AG09319 (cell line): ENCODE measurements at places on chromosomes 7 and 10.

DNA sequence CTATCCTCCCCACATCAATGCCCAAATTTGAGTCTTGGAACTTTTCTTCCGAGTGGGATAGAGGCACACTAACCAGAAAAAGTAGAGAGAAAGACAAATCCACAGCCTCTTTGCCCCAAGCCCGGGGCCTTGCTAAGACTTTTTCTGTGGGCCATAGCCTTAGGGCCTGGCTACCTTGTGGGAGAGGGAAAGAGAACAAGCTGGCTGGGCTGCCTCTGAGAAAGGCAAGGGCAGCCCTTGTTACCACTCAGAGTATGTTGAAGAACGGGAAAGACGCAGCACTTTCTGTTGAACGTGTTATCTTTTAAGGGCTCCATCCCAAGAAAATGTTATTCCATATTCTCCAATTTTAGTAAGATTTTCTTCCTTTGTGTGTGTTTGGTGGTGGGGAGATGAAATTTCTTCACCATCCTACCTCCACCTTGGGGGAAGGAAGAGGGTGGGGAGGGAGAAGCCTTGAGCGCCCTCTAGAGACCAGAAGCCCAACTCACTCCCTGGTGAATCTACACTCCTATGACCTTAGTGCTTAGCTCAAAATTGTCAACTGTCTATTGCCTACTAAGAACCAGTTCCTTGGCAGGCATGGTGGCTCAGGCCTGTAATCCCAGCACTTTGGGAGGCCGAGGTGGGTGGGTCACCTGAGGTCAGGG, 3.9 kb upstream of the NRF1 start:
- no peak for DNase-seq

DNA sequence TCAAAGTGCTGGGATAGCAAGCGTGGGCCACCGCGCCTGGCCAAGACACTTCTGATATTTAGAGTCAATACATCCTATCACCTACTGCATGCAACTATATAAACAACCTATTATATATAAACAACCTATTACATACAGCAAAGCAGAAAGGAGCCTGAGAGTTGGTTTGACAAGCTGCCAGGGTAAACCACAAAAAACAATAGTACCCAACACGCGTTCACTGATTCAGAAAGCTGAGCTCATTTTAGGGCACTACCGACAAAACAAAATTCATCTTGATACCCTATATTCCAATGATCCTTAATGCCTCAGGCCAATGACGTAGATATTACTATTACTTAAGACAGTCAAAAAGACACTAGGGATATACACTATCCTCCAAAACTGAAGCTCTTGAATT, 16.2 kb downstream of the MALSU1 start:
- DNase-seq: no peak

DNA sequence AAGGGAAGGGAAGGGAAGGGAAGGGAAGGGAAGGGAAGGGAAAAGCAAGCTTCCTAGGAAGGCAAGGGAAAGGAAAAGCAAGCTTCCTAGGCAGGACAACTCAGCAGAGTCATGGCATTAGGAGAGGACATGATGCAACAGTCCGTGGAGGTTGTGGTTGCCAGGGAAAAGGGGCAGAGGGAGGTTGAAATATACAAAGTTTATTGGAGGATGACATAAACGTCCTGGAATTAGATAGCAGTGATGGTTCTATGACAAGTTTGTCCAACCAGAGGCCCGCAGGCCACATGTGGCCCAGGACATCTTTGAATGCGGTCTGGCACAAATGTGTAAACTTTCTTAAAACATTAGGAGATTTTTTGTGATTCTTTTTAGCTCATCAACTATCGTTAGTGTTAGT, 59.8 kb upstream of the OPN4 start:
- no peak for DNase-seq

DNA sequence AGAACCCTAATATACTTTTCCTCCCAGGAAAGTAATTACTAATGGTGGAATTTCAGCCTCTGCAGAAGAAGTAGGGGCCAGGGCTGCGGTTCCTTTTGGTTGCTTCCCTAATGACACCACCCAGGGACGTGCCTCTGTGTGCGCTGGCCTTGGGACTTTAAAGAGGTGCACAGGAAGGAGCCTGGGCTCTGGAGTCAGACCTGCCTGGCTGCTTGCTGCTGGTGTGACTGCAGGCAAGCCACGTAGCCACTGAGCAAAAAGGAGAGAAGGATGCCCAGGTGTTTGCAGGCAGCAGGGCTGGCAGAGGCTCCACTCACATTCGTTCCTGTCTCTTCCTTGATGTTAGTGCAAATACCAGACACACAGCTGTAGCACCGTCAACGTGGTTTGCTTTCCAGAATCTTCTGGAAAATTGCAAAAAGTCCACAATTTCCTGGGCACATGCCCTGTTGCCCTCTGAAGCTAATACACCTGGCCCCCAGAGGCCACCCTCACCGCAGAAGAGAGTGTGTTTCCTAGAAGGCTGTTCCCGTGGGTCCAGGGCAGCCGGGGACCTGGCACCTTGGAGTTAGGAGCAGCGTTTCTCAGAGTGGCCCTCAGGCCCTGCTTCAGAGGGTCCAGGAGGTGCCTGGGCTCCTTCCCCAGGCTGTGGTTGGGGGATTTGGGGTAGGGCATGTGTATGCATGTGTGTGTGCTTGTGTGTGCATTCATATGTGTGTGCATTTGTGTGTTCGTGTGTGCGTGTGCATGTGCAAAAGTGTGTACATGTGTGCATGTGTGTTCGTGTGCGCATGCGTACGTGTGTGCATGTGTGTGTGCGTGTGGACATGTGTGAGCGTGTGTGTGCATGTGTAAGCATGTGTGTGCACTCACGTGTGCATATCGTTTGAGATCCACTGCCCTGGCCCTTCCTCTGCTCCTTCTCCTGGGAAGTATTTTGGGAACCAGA, 12.8 kb upstream of the PRKAG2 start:
- no peak for DNase-seq

DNA sequence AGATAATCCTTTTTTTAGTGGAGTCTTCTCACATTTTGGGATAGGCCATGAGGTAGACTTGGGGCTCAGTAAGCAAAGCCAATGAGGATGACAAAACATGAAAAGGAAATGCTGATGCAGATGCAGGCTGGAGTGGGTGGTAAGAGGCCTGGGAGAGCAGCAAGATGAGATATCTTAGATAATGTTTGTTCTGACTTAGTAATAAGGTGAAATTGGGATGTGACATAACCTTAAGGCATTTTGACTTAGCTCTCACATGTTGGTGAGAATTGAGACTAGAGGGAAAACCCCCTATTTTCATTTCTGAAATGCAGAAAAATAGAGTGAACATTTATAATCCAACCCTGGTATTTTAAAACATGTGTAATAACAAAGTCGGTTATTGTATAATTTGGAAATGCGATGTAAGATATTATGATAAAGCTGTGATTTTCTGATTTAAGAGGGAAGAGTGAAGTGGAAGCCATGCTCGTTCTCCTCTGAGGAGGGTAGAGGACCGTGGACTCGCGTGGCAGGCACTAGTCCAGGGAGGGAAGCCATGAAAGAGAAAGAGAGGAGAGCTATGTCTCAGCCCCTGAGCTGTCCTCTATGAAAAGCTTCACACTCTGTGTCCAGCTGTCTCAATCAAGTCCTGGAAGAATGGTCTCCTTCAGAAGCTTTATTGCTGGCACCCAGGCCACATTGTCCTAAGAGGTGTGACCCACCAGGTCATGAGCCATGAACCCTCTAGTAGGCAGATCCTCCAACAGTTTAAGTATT, 57.3 kb downstream of the ST7 start:
- no peak for DNase-seq

DNA sequence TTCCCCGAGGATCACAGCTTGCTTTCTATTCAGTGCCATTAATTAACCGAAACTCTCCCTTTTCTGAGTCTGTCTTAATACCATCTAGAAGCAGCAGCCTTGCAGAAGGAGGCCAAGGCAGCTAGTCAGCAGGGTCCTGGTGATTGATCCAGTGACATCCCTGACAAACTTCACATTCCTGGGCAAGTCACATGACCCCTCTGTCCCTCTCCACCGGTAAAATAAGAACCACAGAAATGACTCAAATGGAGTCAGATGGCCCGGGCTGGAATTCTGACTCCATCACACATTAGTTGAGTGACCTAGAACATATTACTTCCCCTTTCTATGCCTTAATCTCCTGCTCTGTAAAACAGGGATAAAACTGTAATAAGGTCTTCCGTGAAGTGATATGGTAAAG, 17.2 kb upstream of the ACSL5 start:
- DNase-seq: no peak

GRCh38 chr7:47278043-47278442, 303.9 kb downstream of the TNS3 start:
- DNase-seq: no peak

- no peak for DNase-seq
These were observed 48.0 kb downstream of the HSPA12A start for GRCh38 chr10:116694243-116694926.

GRCh38 chr7:27184337-27185012, 557 bp downstream of the HOXA11 start:
- no peak for DNase-seq

DNA sequence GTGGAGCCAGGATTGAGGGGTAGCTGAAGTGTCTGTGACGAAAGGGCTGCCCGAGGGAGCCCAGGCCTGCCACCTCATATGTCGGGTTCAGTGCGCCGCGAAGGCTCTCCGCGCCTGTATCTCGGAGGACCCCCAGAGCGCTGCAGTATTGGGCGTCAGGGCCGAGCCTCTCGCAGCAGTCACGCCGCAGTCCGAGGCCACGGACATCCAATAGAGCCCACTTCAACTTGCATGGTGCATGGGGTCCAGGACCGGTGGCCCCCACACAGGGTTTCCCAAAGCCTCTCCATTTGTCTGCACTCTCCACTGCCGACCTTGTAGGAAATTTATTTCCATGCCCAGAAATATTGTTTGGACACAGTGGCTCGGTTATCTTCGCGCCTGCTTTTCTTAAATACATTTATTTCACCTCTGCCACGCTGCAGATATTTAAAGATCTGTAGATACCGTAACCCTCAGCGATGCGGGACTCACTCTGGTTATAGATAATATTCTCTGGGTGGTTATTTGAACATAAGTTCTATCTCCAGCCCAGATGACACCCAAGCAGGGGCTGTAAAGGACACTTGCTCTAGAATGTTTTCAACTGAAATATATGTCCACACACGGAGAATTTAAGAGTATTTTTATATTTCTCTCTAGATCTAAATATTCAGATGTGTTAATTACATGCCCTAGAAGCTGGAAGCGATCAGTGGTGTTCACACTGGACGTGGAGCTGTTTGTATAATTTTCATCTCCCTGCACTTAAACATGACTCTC, 5.1 kb upstream of the ZNF503 start:
- DNase-seq: no peak

- no peak for DNase-seq
These were observed 779 bp downstream of the C1QL3 start for GRCh38 chr10:16520900-16521299.

- DNase-seq: no peak
These were observed 53.0 kb upstream of the MAGI2 start for GRCh38 chr7:79506481-79506880.

- DNase-seq: no peak
These were observed 277.0 kb upstream of the MTPN start for GRCh38 chr7:136254148-136254547.

GRCh38 chr10:118341791-118342637, at the start of gene FAM204A:
Gene FAM204A, minus strand, starts transcription at chr10:118342324. Its CDS starts 5,909 bp downstream, at chr10:118336415.
- peak; percentile 75 for DNase-seq

DNA sequence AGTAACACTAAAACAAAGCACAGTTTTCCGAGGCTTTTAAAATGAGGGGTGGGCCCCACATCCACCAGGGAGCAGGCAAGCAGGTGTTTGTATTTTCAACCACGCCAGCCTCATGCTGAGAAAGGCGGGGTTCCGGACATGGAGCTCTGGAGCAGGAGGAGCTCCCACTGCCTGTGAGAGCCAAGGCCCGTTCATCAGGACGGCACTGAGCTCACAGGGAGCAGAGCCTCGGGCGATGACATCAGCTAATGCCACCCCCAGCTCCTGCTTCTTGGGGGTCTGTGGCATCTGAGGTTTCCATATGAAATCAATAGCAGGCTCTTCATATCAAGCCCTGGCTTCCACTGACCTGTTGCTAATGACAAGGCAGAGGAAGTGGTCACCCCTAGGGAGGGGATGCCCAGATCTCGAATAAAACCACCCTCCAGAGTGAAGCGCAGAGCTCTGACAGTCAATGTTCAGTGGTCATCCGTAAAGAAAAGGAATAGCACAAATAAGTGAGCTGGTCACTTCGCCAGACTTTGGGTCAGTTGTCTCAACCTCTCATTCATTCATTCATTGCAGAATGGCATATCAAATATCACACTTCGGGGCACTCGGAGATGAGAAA, 89.1 kb downstream of the TNS3 start:
- no peak for DNase-seq

- no peak for DNase-seq
These were observed 95.8 kb upstream of the CREB5 start for GRCh38 chr7:28316489-28316888.

DNA sequence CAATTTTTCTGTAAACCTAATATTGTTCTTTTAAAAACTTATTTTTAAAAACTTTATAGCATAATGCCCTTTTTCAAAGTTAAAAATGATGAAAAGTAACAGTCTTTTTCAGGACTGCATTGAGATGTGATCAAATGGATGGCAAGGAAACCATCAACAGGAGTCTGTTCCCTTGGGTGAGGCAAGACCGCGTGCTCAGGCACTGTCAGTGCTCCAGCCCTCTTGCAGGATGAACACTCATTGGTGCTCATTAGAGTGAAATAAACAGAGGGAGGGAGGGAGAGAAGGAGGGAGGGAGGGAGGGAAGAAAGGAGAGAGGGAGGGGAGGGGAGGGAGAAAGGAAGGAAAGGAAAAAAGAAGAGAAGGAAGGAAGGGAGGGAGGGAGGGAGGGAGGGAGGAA, 145.7 kb upstream of the CHST15 start:
- no peak for DNase-seq

DNA sequence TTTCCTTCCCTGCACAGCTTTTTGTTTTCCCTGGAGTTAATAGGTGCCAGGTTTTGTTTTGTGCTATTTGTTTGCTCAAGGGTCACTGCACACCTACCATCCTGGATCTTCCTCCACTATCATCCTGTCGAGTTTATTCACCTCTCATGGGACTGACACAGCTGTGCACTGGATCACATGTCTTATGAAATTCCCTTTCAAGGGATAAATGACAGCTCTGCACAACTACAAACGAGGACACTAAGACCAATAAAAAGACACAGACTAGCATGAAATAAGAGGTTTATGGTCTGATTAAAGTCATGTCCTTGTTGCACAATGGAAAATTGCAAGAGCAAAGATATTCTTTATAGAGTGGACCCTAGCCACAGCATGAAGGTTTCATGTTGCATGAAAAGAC, 76.7 kb upstream of the SFMBT2 start:
- no peak for DNase-seq

GRCh38 chr10:33147013-33147310, 187.5 kb downstream of the NRP1 start:
- no peak for DNase-seq

DNA sequence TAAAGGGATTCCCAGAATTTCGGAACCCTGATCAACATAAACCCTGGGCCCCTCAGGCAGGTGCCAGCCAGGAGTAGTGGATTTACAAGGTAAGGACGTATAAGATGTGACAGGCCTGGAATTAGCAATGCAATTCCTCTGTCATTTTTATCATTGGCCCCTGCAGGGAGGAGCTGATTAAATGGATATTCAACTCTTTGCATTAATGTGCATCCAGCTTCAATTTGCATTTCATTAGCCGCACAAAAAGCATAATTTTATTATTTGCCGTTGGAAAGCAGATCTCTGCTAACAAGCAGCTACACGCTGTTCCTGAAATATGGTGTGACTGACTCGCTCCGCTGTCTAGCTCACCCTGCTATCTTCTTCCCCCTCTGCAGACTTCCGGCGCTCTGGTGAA, 195.8 kb downstream of the RPS24 start:
- no peak for DNase-seq
